CD4-positive, CD25-positive, alpha-beta regulatory T cell (primary cell): ENCODE measurements at places on chromosomes 13 and 19.

DNA sequence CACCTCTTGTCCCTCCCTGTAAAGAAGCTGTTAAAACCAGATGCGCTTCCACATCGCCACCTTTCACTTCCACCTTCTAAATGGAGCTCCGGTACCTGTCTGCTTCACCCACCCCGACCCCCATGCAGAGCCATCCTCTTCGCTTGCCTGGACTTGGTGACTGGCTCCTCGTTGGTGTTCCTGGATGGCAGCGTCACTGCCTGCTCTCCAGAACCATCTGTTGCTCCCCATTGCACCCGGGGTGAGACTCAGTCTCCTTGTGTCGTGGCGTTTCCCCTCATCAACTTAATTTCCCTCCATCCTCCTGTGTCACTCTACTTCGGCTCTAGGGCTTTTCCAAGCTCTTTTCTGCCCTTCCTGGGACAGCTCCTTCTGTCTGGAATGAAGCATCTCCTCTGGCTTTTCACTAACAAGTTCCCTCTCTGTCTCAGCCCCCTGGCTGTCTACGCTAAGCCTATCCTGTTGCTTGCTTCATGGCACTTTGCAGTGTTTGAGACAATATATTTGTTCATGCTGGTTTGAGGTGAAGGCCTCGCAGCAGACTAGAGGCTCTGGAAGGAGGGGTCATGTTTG, 10.3 kb downstream of the CEBPG start:
- DNase-seq = no peak

DNA sequence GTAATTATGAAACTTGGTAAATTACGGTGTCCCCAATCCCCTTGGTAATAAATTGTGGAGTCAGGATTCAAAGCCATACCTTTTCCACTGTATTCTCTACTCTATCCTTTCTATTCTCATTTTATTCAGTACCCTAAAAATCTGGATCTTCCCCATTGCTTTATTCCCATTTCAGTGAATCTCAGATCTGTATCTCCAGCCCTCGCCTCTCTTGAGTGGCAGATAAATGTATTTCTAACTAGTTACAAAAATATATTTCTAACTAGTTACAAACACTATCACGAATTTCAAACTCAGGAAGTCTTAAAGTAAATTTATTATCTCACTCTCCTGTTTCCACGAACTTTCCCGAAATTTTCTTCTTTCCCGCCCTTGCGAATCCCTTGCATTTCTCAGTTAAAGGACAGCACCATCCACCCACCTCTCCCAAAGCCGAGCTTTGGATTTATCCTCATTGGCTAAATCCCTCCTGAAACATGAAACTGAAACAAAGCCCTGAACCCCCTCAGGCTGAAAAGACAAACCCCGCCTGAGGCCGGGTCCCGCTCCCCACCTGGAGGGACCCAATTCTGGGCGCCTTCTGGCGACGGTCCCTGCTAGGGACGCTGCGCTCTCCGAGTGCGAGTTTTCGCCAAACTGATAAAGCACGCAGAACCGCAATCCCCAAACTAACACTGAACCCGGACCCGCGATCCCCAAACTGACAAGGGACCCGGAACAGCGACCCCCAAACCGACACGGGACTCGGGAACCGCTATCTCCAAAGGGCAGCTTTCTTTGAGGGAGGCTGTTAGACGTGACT, 164.3 kb upstream of the PABPC3 start:
- no peak for DNase-seq

- no peak for DNase-seq
Observed at GRCh38 chr19:38060331-38060730, 153.3 kb downstream of the SIPA1L3 start.

GRCh38 chr19:14400951-14401431, 18.1 kb downstream of the DDX39A start:
- no peak for DNase-seq

GRCh38 chr19:51123802-51124201, 904 bp upstream of the SIGLEC9 start:
- no peak for DNase-seq

GRCh38 chr13:34751044-34751443, 191.0 kb upstream of the NBEA start:
- no peak for DNase-seq

DNA sequence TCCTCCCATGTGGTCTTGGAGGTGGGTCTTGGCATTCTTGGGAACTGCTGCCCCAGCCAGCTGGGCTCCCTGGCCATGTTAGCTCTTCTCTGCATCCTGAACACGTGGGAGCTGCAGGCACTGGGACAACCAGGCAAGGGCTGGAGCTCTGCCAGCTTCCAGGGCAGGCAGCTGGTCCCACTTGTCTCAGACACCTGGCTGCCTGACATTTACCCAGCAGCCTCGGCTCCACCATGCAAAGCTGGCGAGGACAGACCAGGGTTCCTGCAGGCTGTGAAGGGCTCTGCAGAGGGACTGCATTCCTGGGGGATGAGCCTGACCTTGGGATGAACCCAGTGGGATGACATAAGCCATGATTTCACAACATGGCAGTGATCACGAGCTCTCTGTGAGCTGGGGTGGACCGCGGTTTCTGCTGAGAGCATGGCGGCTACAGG, 99.0 kb upstream of the TSHZ3 start:
- DNase-seq = no peak

- DNase-seq = no peak
Observed at GRCh38 chr19:40057166-40057565, 1.1 kb upstream of the ZNF780B start.

DNA sequence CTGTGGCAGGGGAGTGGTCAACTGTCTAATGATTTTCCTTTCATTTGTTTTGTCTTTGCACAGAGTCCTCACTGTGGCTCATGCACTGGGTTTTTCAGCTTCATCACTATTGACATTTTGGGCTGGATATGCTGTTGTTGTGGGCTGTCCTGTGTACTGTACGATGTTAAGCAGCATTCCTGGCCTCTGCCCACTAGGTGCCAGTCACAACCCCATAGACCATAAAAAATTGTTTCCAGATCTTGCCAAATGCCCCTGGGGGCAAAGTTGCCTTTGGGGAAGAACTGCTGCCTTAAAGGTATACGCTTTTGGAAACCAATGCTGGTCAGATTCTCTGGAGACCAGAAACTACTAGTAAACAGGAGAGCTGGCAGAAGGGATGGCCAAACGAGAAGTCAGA, 310.4 kb downstream of the SPRY2 start:
- no peak for DNase-seq

GRCh38 chr13:40206241-40207000, 460.0 kb downstream of the FOXO1 start:
- DNase-seq = peak; percentile 11

DNA sequence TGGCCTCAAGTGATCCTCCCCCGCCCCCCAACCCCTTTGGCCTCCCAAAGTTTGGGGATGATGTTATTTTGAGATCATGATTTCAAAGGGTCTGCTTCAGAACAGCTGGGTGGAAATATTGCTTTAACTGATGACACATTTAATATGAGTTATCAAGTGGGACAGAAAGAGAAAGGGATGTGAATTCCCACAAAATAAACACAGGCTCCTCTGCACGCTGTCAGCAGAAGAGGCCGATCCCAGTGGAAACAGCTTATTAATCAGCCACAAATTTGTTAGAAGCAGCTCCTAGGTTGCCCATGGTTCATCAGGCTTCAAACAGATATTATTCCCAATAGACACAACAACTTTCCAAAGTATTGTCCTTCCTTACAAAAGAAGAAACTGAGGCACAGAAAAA, 4.7 kb downstream of the DCLK1 start:
- no peak for DNase-seq

DNA sequence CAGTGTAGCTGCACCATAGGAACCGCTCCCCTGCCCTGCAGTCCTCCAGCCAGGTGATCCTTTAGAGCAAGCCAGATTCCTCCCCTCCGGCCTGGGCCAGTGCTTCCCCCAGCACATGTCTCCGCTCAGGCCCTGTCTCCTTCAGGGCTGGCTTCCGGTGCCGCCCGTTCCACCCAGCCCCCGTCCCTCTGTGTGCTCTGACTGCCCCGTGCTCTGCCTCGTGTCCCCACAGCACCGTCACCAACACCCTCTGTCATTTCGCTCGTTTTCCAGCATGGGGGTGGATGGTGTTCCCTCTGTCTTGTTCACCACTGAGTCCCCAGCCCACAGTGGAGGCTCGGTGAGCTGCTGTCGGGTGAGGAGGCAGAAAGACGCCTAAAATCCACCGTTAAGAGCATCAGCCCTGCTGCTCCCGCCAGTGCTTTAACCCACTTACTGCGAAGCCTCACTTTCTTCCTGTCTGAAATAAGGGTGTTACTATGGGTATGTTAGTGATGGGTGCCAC, 54.5 kb downstream of the TSSK6 start:
- peak; percentile 35 for DNase-seq

DNA sequence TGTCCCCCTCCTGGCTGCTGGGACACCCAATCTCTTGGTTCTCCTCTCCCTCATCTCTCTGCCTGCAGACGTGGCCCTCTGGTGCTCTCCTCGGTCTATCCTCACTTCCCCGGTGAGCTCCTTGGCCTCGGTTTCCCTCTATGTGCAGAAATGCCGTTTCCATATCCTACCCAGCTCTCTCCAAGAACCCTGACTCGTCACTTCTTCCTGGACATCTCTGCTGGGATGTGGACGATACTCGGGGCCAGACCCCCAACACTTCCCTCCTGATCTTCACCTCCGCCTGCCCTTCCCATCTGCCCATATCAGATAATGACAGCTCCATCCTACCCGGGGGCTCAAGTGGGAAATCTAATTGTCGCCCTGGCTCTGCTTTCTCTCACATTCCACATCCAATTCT, 7.9 kb downstream of the AP2S1 start:
- DNase-seq = no peak

DNA sequence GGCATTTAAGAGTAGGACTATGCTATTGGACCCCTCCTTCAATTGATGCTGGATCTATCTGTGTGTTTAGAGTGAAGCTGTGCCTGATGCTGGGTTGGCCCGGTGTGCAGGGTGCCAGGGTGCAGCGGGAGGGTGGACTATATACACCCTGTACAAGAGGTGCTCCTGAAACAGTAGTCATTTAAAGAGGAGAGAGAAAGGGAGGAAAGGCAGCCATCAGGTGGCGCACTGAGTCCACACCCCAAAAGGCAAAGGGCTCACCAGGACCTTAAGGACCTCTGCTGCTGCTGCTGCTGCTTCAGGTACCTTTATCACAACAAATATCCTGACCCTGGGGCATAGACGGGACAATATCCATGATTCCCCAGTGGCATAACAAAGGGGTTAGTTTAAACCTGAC, 39.4 kb downstream of the ZNF136 start:
- DNase-seq = peak; percentile 48

DNA sequence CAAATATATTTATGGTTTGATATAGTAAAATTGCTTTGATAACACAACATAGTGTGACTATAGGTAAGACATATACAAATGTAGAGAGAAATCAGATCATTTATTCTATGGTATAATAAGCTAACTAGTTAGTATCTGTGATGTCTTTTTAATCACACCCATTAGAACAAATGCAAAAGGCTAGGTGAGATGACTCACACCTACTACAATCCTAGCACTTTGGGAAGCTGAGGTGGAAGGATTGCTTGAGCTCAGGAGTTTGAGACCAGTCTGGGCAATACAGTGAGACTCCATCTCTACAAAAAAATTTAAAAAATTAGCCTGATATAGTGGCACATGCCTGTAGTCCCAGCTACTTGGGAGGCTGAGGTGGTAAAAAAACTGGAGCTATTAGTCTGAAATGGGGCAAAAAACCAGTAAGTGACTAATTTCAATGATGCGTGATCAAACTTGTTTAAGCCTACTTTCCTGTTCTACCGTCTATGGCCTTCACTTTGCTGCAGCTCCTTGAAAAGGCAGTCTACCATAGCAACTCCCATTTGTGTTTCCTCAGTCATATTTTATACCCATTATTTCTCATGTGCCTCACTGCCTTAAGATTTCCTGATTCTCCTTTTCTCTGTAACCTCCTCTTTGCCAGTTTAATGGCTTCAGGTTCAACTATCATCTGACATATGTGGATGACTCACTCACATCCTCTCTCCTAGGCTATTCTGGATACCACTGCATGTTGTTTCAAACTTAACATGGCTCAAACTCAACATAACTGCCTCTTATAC, 12.5 kb downstream of the ALG5 start:
- no peak for DNase-seq

GRCh38 chr13:97848886-97849285, 104.6 kb upstream of the IPO5 start:
- DNase-seq = no peak

DNA sequence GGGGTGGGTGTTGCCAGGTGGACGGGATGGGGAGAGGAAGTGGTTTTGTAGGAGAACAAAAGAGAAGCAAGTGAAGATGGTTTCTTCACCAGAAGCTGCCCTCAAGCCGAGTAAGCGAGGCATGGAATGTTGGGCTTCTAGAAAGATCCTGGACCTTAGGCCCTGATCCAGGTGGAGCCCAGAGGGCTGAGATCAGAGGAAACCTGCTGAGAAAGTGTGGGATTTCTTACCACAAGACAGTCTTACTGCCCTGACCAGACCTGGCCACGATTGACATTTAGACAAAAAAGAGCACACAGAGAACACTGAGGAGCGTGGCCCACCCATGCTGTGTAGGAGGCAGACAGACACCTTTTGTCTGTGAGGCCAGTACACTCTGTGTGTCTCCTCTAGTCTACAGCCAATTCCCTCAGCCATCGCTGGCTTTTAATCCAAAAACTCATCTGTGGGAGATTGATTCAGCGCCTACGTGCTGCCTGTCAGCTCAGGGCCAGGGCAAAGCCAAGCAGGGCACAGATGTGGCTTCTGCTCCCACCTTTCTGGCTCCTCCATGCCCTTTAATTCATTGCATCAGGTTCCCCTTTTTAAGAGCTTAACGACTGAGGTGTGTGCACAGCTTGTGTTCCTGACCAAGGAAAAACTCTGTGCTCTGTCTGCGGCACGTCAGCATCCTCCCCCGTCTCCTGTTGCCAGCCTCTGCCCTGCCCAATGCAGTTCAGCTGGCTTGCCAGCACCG, 123.3 kb downstream of the AKAP11 start:
- DNase-seq = peak; percentile 46

DNA sequence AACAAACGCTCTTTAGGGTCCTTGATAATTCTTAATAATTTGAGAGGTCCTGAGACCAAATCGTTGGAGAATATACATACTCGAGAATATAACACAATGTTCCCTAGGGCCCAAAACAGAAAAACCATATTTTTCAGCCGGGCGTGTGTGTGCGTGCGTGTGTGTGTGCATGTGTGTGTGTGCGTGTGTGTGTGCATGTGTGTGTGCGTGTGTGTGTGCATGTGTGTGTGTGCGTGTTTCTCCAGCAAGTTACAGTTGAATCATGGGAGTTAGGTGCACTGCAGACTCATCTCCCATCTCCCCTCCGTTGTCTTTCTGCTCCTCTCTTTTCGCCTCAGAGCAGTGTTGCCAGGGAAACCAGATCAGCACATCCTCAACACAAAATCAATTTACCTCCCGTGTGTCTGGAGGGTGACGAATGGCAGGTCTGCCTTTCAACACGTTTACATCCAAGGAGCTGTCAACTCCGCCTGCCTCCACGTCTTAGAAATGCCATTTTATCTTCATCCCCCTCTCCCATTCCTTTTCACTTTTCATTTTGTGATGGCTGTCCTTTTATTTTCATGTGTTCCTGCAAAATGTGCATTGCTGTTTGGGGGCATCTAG, 8.3 kb upstream of the PNMA8B start:
- no peak for DNase-seq
